ENCODE measurements at places on chromosomes 5 and 9. TPM values are rescaled to one million over a fixed set of nuclear protein-coding genes. Genes with fewer than 3 reads are reported as not detected.

Gene ZBTB26
- total RNA-seq = 3.4 TPM

Gene YIPF5
- total RNA-seq = 107 TPM

Gene HMMR
- total RNA-seq = 15.6 TPM

Gene PCDHB2
- total RNA-seq = under 0.01 TPM

Gene SV2C
- total RNA-seq = not detected

Gene ANKRD31
- under 0.01 TPM for total RNA-seq

Gene COL23A1
- not detected for total RNA-seq

Gene PDLIM7
- 216 TPM for total RNA-seq

Gene CHSY3
- total RNA-seq = 3.7 TPM

Gene ARHGEF39
- total RNA-seq = 40.2 TPM

Gene CFAP157
- total RNA-seq = 0.08 TPM

Gene IGIP
- total RNA-seq = 2.1 TPM

Gene GTF3C4
- 11.4 TPM for total RNA-seq

Gene GCNT4
- total RNA-seq = 0.32 TPM

Gene CYLC2
- total RNA-seq = not detected

Gene EIF4E1B
- not detected for total RNA-seq

Gene KIF2A
- total RNA-seq = 30.3 TPM

Gene OR2Y1
- total RNA-seq = not detected

Gene SLC36A3
- not detected for total RNA-seq

Gene GAPT
- not detected for total RNA-seq

Gene MIER3
- total RNA-seq = 43.6 TPM

Gene ADAMTS2
- 29.2 TPM for total RNA-seq

Gene CCL28
- total RNA-seq = 0.65 TPM

Gene OTULINL
- total RNA-seq = 4.8 TPM

Gene CCNJL
- 4.4 TPM for total RNA-seq

Gene SHOC1
- total RNA-seq = not detected

Gene MYMK
- 1.0 TPM for total RNA-seq

Gene CNTLN
- 6.3 TPM for total RNA-seq

Gene OTP
- 0.24 TPM for total RNA-seq

Gene IL6ST
- 408 TPM for total RNA-seq

Gene CMBL
- 19.3 TPM for total RNA-seq

Gene CNTNAP3B
- total RNA-seq = 5.3 TPM

Gene PTAR1
- total RNA-seq = 24.0 TPM

Gene ESM1
- 0.16 TPM for total RNA-seq

Gene HTR4
- not detected for total RNA-seq

Gene PHYHD1
- 11.9 TPM for total RNA-seq

Gene ADAMTS12
- total RNA-seq = 82.2 TPM

Gene FOXI1
- total RNA-seq = not detected

Gene NMUR2
- 0.24 TPM for total RNA-seq

Gene F12
- 1.0 TPM for total RNA-seq

Gene NDUFB6
- 60.4 TPM for total RNA-seq

Gene ADGRD2
- total RNA-seq = not detected

Gene FGD3
- not detected for total RNA-seq

Gene SLCO4C1
- 0.16 TPM for total RNA-seq

Measured in epithelial cell of alveolus of lung (primary cell).